Lung microvascular endothelial cell (primary cell): ENCODE measurements at places on chromosomes 6 and 20.
A peak's percentile ranks its signal among the peaks of the same experiment; 100 is the strongest.

GRCh38 chr6:129645106-129645829 lies 64.7 kb downstream of the ARHGAP18 start:
- no peak for DNase-seq

GRCh38 chr6:138655828-138656227 lies 117.7 kb upstream of the CCDC28A start:
- DNase-seq: no peak

GRCh38 chr6:158286413-158286812 lies 25.9 kb upstream of the TULP4 start:
- peak; percentile 43 for DNase-seq

DNA sequence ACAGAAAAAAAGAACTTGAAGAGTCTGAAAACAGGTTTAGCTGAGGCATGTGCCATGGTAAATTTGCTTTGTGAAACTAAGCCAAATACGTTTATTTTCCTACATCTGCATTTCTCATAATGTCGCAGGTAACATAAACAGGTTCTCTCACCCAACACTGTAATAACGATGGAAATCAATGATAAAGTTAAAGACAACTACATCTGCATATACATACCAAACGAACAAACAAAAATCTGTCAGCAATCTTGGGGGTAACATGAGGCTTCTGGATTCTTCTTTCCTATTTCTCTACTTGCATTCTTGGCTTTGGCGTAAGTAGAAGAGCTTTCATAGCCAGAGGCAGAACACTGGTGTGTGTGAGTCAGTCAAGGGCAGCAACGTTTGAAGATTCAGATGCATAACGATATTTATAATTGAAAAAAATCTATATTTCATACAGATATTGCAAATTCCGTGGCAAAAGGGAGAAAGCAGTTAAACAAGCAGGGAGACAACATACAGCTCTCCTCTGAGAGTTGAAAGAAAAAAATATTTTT lies 195.1 kb downstream of the EDN1 start:
- DNase-seq: no peak

DNA sequence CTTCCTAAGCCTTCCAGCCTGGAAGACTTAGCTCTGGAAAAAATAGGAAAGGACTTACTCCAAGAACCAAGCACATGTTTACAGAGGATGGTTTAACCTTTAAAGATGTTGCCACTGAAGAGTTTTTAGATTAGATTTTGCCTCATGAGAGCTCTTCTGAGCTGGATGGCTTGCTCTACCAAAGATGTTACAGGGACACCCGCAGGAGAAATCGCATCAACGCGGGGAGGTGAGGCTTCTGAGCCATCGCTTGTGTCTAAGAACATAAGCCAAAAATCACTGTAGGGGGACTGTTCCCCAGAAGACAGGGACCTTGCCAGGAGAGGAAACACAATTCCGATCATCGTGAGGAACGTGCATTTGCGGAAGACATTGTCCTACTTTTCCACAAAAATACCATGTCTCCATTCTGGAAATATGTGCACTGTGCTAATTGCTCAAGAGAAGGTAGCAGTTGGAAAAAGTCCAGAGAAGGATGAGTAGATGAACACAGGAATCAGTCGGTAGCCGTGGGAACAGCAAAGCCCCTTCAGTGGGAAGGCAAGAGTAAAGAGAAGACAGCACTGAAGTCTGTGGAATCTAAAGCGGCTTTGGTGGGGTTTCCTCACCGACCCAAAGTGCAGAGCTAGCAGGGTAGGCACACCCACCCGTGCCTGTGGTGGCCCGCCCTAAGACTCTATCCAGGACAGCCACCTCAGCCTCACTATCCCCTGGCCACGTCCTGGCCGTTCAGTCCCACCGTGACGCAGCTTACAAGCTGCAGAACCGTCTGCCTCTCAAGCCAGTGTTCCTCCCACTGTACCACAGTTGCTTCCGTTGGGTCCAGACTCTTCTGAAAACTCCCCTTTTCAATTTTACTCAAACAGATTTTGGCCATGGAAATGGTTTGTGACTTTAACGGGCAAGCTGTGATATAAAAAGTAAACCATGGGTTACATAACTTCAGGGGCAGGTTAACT lies 334.8 kb downstream of the NRN1 start:
- DNase-seq: no peak

GRCh38 chr6:96017070-96017359 lies 1.2 kb downstream of the FUT9 start:
- no peak for DNase-seq

- DNase-seq: peak; percentile 7
These were observed 24.9 kb downstream of the CHRNA4 start for GRCh38 chr20:63336232-63336752.

- no peak for DNase-seq
These were observed 216.7 kb upstream of the SLC35B3 start for GRCh38 chr6:8651998-8652397.

GRCh38 chr20:31698803-31699718 lies 23.6 kb downstream of the BCL2L1 start:
- peak; percentile 84 for DNase-seq

- no peak for DNase-seq
These were observed 12.4 kb downstream of the SERINC1 start for GRCh38 chr6:122459240-122459639.

GRCh38 chr6:127483399-127484055 lies 24.3 kb upstream of the KIAA0408 start:
- DNase-seq: no peak

DNA sequence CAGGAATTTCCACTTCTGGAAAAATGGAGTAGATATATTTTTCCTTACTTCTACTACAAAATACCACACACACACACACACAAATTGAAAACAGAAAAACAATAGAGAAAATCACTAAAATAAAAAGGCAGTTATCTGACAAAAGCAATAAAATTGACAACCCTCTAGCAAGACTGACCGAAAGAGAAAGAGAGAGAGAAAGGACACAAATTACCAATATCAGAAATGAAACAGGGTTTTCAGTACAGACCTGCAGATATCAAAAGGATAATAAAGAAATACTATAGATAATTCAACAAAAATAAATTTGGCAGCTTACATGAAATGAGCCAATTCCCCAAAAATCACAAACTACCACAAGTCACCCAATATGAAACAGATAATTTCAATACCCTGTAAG lies 104.7 kb downstream of the OPRM1 start:
- no peak for DNase-seq

GRCh38 chr20:32429343-32429742 lies 71.2 kb downstream of the ASXL1 start:
- DNase-seq: no peak

DNA sequence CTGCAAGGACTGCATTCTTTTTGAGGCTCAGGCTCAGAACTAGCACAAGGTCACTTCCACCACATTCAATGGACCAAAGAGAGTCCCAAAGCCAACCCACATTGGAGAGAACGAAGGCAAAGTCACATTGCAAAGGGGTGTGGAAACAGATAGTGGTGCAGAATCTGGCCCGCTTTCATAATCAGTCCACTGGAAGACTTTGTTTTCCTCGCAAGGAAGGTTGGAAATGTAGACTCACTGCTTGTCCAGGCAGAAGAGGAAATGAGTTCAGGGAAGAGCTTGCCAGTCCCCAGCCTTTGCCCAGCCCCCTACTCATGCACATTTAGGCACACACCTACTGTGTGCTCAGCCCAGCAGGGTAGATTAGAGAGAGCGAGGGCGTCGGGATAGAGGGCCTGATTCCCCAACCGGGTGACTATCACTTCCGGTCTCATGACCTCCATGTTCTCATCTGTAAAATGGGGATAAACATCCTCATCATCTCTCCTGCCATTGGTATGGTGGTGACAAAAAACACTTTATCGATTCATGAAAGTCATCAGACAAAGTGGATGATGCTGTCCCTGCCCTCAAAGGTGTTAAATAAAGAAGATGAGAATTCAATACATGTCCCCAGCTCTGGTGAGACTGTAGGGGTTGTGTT lies 24.3 kb upstream of the CCN5 start:
- DNase-seq: peak; percentile 43

DNA sequence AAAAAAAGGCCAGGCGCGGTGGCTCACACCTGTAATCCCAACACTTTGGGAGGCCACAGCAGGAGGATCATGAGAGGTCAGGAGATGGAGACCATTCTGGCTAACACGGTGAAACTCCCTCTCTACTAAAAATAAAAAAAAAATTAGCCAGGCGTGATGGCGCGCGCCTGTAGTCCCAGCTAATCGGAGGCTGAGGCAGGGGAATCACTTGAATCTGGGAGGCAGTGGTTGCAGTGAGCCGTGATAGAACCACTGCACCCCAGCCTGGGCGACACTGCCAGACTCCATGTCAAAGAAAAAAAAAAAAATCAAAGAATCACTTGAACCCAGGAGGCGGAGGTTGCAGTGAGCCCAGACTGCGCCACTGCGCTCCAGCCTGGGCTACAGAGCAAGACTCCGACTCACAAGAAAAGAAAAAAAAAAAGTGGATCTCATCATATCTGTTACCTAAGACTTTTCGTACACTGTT lies 4.2 kb downstream of the RBM39 start:
- DNase-seq: no peak

DNA sequence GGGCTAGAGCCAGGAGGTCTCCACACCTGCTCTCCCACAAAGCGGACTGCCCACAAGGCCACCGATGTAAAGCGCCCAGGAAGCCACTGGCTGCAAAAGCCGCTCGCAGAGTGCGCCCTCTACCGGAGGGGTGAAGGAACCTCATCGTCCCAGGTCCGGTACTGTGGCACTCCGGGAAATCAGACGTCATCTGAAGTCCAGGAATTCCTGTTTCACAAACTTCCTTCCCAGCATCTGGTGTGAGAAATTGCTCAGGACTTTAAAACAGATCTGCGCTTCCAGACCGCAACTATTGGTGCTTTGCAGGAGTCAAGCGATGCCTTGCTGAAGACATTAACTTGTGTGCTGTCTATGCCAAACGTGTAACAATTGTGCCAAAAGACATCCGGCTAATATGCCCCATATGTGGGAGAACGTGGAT lies 115.1 kb upstream of the ARID1B start:
- peak; percentile 27 for DNase-seq

GRCh38 chr20:48648482-48649051 lies 179.2 kb downstream of the PREX1 start:
- DNase-seq: no peak

GRCh38 chr20:20002101-20002998 lies 14.8 kb upstream of the NAA20 start:
- DNase-seq: no peak

GRCh38 chr20:44495257-44495656 lies 19.6 kb downstream of the TTPAL start:
- no peak for DNase-seq
